Stimulated activated naive CD8-positive, alpha-beta T cell treated with anti-CD3 and anti-CD28 coated beads, Interleukin-15, Interleukin-2, amounts not matched to agents 100 U/mL and 50 U/mL, for 24 hours (primary cell): ENCODE measurements at places on chromosomes 2 and 18.

- no peak for DNase-seq
Observed at GRCh38 chr2:192082121-192082520, 112.6 kb downstream of the TMEFF2 start.

GRCh38 chr18:38940475-38940862, 1374.9 kb upstream of the CELF4 start:
- DNase-seq, result no peak

DNA sequence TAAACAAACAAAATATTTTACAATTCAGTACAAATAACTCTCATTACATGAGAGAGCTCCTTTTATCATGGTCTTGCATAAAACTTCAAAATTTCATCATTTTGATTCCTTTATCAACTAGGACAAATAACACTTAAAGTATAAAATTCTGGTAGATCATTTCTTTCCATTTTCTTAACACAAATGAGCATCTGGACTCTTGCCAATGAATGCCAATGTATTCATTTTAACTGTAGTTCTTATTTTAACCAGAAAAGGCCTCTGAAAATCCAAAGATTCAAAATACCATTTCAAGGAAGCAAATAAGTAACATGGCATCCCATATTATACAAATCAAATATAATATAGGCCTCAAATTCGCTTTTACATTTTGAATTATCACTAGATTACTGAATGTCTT, 13.8 kb upstream of the POU3F3 start:
- no peak for DNase-seq

- no peak for DNase-seq
Observed at GRCh38 chr2:159146996-159147666, 139.4 kb downstream of the WDSUB1 start.

DNA sequence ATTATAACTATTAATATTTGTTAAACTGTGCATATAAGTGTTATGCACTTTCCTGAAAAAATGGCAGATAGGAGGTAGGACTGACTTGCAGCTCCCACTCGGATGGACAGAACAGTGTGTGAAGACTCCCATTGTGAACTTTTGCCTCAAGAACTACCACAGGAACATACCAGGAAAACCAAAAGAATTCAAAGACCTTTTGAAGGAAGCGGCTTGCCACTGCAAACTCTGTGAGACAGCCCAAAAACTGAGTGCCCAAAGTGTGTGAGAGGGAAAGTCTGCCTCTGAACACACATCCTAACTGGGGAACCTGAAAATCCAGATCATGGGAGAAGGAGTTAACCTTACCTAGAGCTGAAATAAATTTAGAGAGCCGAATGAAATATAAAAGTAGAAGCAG, 171.0 kb downstream of the ZBTB7C start:
- DNase-seq, result no peak

DNA sequence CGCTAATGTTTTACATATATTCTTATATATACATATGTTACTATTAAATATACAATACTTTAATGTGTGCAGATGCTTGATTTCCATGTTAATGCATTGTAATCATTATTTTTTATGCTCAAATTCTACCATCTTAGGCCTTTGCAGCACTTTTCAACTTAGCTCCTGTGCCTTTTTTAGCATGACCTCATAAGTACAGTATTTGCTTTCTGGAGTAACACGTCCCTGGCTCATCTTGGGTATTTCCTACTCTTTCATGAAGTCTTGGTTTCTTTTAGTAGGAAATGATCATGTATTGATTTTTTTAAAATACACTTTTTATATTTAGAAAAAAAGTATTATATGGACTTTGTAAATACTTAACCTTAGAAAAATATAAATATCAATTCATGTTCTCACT, 36.5 kb downstream of the CAB39 start:
- no peak for DNase-seq

DNA sequence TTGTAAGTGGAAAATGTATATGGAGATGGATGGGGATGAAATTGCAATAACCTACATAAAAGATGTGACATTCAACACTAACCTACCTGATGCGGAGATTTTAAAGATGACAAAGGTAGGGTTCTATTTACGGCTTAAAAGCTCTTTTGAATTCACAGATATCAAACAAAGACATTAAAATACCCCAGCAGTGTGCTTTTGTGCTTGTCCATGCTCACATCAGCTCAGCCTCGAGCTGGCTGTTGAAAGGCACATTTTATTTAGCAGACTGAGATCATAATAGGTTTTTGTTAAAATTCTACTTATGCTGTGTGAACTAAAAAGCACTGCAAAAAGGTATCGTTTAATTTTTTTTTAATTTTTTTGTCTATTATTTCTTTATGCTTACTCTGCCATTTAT, 96.0 kb upstream of the CDCA7 start:
- no peak for DNase-seq

- no peak for DNase-seq
Observed at GRCh38 chr2:5121642-5122041, 570.5 kb upstream of the SOX11 start.

- no peak for DNase-seq
Observed at GRCh38 chr2:36589230-36589630, 8.7 kb downstream of the FEZ2 start.

DNA sequence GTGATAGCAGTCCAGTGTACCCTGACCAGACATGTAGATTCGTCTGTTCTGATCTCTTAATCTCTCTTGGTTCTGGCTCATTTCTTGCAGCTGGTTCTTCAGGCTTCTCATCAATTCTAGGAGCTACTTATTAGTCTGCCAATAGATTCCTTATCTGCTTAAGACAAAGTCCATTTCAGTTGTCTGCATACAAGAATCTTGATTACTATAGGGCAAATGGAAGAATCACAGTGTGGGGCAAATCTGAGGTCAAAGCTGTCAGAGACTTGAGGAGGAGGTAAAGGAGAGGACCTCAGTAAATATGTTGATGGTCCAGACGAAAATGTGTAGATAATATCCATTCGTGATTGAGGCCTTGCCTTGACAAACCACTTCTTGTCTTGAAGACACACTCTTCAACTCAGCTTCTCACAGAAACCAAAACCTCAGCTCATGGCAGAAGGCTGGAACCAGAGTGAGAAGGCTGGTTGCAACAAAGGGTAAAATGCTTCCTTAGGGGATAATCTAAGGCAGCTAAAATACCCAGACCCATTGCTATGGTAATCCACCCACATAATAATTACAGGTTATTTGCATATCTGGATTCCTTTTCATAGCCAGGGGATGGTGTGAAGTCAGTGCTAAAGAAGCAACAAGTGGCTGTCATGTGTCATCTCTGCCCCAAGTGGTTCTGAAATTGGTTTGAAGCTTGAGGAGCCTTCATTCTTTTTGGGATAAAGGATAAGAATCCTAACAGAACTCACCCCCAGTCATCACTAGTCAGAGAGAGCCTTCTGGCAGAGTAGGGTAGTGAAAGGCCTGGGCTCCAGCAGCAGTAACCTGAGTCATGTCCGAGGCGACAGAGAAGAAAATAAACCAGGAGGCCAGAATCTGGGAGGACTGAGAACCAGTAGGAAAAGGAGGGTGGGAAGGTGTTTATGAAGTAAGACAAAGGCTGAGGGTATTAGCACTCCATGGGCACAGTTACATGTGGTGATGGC, 29.2 kb upstream of the PELI1 start:
- no peak for DNase-seq

DNA sequence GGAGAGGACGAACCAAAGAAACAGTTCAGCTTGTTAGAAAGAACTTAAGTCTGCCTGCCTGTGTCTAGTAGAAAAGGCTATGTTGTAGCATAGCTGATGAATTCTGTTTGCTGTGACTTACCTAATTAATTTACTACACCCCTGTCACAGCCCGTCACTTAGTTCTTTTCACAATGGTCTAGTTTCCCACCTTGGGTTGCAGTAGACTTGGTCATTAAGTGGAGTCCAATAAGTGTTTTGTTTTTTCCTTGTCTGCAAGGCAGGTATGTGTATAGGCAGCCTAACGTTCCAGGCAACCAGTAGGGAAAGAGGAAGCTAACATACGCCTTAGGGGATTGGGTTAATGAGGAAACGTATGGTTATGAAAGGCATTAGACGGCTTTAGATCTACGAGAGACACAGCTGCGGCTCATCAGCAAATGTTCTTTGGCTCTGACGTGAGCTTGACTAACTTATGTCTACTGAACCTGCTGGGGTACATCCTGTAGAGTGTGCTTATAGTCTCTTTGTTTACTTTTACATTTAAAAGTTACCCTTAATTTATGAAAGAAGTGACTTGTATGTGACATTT, 180.1 kb downstream of the PRPF40A start:
- no peak for DNase-seq

DNA sequence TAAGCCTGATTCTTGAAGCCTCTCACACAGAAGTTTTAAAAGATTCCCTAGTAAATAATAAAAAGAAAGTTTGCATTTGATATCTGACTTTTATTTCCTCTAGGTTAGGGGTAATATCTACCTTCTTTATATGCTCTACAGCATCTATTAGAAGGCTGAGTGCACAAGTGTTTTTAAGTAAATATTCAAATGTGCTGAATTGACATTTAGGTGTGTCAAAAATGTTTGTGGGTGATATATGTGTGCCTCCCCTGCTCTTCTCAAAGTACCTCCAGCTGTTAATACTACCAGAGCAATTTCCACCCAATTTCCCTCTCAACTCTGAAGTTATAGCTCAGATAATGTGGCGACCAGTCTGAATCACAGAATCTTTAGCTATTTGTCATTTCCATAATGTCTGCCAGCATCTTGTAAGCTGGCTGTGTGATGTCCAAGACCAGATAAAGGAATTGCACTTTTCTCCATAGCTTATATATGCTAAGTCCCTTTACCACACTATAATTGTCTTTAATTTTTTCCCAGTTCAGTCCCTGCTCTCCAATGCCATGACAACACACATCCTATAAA, 24.4 kb upstream of the ERMN start:
- DNase-seq, result no peak

DNA sequence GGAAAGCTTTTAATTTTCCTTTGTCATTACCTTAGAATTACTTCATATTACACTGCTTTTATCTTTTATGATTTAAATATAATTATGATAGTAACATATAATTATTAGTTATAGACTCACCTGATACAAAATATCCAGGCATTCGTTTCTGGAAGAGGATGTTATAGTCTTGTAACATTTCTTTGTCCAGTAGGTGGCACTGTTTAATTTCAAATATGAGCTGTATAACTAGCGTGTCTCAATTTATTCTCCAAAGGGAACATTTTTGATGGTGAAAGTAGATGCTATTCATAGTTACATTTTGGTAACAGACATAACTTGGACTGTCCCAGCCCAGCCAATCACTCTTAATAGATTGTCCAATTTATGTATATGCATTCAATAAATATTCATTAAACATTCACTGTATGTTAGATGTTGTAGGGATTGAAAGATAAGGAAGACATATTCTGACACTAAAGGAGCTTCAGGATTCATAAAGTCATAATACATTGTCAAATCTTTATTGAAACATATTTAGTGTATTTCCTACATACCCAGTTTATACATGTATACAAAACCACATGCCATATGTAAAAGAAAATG, 19.2 kb downstream of the DAW1 start:
- no peak for DNase-seq
